Gastrocnemius medialis (tissue), 4 donors: ENCODE measurements at places on chromosomes 12 and 14.

DNA sequence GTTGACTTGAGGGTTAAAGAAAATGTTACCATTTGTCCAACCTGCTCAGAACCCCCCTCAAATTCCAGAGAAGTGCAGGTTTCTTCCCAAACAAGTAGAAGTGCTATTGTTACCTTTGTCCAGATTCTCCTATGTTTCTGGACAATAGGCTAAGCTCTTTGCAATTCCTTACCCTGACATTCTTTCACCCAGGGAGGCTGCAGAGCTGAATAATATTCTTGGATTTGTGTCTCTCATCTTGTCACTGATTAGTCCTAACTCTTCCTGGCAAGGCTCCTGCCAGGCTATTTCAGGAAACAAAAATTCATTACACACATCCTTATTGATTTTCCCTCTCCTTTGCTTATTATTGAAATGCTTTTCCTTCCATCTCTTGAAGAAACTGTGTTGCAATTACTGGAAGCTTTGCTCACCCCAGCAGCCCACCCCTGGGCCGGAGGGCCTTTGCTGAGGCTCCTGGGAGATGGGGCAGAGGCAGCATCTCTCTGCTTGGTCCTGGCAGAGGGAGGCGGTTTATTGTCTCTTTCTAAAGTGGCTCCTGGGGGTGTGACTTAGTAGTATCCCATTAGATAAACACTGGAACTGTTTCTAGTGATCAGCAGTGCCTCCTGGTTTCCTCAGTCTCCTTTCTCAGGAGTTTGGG is 207.5 kb upstream of the PELI2 start:
- no peak for DNase-seq

- DNase-seq = no peak
Measured at GRCh38 chr14:50186107-50186506, 45.3 kb downstream of the SOS2 start.

DNA sequence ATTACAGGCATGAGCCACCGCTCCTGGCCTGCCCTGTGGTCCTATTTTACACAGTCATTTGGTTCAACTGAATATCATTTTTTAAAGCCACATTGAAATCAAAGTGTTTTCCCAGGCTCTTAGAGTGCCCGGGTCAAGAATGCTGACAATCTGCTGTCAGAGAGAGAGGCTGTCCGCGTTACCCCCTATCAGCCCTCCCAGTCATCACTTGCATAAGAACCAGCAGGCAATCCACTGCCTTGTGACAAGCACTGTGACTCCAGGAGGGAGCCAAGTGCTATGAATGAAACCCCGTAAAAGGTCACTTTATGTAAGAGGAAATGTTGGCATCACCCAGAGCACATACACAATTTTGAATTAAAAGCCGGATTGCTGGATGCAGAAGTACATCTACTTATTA is 13.5 kb downstream of the PHLDA1 start:
- DNase-seq = no peak

- no peak for DNase-seq
Measured at GRCh38 chr12:70890895-70891832, 29.4 kb downstream of the PTPRR start.

- DNase-seq = no peak
Measured at GRCh38 chr12:62694632-62695031, 228.0 kb downstream of the MON2 start.

DNA sequence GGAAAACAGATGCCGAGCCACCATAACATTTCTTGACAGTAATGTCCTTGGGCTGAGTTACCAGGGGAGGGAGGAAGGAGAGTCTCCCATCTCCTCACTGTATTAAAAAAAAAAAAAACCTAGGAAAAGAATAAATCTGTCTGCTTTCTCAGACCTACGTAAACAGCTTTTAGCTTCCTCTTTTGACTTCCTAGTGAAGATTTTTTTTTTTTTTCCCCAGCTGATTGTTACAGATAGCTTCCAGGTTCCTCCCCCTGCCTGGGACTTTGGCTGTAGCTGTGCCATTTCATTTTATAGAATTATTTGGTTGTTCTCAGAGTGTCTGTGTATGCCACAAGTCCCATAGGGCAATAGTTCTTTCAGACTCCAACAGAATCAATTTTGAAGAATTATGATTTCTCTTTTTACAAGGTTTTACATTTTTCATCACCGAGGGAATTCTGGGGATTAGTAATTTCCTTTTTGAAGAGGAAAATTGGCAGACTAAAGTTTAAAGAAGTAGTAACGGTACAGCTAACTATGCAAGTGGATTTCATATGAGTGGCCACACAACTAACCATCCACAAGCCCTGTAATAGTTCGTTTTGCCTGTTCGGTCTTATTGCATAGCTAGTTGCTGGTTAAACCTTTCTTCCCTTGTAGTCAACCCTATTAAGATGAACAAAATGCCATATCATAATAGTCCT is 23.1 kb upstream of the GNS start:
- DNase-seq = no peak

- no peak for DNase-seq
Measured at GRCh38 chr14:20782280-20782890, 1.3 kb downstream of the RNASE6 start.

- DNase-seq = peak; percentile 27
Measured at GRCh38 chr14:103880348-103881267, 33.2 kb upstream of the PPP1R13B start.

GRCh38 chr12:67991158-67991557 is 1.9 kb downstream of the IFNG-AS1 start:
- no peak for DNase-seq

- no peak for DNase-seq
Measured at GRCh38 chr12:16136219-16136988, 141.1 kb downstream of the SLC15A5 start.
